ENCODE measurements at places on chromosomes 16 and 17. TPM values are rescaled to one million over a fixed set of nuclear protein-coding genes. Genes with fewer than 3 reads are reported as not detected.

Gene KRTAP1-4
- not detected for polyA plus RNA-seq

Gene RAMP2
- polyA plus RNA-seq, result 180 TPM

GRCh38 chr16:12458591-12459358, 344.9 kb downstream of the CPPED1 start:
- DNase-seq, result peak; percentile 66

Gene RPH3AL
- polyA plus RNA-seq, result 10.9 TPM

Gene NPIPA8
- 1.1 TPM for polyA plus RNA-seq

DNA sequence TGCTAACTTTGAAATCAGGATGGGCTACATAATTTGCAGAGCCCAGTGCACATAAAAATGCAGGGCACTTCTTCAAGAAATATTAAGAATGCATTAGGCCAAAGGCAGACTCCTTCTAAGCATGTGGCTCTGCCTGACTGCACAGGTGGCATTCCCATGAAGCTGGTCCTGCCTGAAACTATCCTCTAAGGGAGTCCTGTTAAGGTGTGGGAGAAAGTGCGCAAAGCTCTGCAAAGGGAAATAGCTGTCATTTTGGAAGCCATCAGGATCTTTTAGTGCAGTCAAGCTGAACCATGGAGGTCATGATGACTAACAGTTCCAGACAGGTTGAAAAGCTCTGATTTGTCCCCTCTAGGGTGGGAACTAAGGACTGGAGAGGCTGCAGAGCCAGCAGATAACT, 41.9 kb upstream of the CRHR1 start:
- no peak for DNase-seq

DNA sequence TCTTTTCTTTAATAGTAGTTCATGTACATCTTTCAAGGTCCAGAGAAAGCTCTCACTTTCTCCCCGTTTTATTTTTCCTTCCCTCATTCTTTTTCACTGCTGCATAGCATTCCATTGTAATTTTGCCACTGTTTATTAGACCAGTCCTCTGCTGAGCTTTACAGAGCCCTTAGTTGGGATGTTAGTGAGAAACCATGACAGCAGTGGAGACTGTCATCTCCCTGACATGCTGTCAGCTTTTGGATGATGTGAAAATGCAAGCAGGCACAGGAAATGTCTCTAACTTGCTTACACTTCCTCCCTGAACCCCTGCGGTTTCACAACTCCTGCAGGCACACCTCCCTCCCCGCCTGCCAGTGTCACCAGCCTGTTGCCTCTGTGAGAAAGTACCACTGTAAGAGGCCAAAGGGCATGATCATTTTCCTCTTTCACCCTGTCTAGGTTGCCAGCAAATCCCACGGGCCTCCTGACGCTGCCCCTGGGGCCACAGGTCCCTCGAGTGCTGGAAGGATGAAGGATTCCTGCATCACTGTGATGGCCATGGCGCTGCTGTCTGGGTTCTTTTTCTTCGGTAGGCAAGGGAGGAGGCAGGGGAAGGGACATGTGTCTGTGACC, at the start of gene ITGAL:
TSS of gene ITGAL (plus strand) at position 415 of the 615 bp plus-strand sequence. CDS start at position 511, 96 bp downstream.
- DNase-seq, result peak; percentile 83

DNA sequence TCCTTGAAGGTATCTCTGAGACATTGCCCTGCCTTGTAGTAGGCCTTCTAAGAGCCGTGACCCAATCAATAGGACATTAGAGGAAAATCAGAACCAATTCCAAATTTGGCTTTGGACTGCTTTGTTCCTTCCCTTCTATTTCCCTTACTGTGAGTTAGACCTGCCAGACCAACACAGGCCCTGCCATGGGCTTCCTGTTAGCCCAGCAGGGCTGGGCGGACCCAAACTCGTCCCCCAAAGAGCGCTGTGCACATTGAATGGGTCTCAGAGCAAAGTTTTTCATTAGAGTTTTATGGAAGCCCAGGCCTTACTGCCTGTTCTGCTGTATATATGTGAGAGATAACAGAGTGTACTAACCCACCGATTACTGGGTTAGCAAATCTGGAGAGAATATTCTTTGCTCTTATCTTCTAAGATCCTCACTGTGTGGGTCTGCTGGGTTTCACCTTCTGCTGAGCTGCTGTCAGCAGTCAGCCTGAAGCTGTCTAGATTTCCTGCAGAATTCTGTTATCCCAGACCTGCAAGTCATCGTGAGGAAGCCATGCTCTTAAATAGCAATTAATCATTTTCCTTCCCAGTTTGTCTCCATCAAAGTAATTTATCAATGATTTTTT, 5.7 kb downstream of the ARHGAP44 start:
- DNase-seq, result no peak

DNA sequence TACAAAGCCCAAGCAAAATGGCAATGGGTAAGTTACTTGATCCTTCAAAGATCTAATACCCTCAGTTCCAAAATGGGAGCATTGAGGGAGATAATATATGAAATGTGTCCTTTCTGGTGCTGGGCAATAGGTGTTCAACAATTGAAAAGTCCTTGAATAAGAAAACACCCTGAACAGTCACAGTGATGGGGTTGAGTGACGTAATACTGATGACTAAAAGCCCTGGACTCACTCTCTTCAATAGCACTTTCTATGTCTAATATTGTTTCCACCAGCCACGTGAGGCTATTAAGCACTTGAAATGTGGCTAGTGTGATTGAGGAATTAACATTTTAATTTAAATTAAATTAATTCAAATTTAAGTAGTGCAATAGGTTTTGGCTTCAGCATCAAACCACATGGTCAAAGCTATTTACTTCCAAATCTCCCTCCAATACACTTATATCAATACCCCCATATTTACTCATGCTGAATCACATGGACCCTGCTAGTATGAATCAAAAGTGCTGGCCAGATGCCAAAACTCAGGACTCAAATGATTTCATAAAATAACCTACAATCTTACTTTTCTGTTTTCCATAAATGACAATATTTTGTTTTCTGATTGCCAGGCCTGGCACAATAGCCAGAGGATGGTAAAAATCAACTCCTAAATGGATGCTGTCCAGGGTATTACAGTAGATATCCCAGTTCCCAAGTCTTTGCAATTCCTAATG, 516.2 kb downstream of the HAPSTR1 start:
- DNase-seq, result no peak

DNA sequence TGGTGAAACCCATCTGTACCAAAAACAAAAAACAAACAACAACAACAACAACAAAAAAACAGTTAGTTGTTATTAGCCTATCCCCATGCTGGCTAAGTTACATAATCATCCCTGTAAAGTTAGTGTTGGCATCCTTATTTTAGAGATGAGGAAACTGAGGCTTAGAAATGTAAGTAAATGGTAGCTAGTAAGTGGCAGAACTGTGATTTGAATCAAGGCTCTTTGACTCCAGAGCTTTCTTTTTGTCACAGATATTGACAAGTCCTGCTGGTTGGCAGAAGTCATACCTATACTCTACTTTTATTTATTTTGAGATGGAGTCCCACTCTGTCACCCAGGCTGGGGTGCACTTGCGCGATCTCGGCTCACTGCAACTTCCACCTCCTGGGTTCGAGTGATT, 42.1 kb downstream of the PRKCA start:
- no peak for DNase-seq

DNA sequence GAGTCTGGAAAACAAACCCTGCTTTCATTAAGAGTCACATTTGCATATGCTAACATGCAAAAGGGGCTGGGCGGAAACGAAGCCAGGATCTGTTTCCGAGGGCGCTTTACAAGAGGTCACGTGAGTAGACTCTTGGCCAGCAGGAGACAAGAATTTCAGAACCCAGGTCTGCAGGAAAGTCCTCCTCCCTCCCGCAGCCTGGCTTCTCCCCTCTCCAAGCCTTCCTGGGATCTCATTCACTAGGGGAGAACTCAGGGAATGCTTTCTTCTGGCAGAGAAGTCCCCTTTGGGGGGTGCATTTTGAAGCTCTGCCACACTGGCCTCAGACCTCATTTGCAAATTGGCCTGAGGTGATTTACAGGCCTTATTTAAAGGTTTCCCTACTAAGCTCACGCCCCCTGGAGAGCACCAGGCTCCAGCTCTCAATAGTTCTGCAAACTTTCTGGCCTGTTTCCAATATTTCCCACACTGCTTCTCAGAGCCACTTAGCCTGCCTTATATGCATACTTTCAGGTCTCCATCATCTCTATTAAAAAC, 57.2 kb upstream of the CACNG5 start:
- DNase-seq, result no peak

Gene TBC1D3
- not detected for polyA plus RNA-seq

DNA sequence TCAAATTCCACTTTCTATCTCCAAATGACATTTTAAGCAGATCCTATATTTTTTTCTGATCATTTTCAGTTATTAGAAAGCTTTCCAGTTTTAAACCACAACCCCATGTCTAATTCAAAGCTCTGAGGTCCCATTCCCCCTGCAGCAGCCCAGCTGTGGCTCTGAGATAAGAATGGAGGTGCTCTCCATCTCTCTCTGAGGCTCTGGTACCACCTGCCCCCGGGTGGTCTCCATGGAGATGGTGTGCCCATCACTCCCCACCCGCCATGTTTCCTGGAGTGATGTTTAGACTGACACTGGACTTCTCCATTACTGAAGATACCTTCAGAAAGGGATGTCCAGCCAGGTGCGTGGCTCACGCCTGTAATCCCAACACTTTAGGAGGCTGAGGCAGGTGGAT, 68.1 kb upstream of the SEC14L1 start:
- no peak for DNase-seq

Gene SPNS2
- 20.1 TPM for polyA plus RNA-seq

DNA sequence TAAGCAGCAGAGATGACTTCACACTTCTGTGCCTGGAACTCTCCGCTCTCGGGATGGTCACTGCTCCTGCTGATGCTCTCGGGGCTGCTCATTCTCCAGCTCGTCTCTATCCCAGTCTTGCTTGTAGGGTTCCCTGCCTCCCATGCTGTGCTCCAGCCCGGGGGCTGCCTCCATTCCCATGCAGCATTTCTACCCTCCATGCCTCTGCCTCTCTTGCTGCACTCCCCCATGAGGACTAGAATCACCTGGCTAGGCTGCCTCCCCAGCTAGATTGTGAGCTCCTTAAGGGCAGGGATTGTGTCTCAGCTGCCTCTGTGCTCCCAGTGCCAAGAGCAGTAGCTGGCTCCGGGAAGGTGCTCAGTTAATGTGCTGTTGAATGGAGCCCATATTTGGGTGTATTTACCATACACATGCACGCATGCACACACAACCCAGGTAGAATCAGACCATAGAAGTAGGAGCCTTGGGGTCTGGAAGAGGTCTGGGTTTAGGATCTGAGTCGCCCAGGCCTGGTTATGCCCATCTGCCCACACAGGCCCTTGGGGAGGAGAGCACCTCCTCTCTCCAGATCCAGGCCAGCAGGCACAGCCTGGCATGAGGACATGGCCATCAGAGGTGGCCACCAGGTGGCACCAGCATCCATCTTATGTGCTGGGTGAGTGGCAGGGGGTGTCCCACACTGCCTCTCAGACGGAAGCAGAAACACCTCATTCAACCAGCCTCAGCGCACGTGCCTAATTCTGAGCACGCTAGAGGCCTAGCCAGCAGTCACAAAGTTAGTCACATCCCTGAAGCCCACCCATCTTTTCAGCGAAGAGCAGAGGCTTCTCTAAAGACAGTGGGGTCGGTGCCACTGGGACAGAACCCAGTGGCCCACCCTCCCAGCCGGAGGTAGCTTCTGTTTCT, 9.3 kb downstream of the GIT1 start:
- peak; percentile 82 for DNase-seq

DNA sequence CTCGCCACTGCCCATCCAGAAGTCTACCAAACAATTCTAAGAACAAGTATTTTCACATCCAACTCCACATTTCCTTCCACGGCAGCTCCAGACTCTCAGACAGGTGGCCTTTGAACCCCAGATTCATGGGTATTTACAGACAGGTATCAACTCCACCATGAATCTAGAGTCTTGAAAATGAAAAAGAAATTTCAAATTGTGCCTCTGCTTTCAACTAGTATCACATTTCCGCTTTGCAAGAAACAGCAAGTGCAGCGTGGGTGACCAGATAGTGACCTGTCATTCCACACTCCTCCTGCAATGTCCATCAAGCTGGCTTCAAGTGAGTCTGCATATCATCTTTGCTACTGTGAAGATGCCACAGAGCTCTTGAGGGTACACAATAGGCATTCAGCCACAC, 232.4 kb upstream of the RPL38 start:
- DNase-seq, result no peak

Gene NF1
- polyA plus RNA-seq, result 54.9 TPM

- DNase-seq, result no peak
These were observed 5.5 kb upstream of the TGFB1I1 start for GRCh38 chr16:31466381-31466841.

Gene TRAF7
- 48.6 TPM for polyA plus RNA-seq

Gene MAP1LC3B
- polyA plus RNA-seq, result 48.1 TPM

DNA sequence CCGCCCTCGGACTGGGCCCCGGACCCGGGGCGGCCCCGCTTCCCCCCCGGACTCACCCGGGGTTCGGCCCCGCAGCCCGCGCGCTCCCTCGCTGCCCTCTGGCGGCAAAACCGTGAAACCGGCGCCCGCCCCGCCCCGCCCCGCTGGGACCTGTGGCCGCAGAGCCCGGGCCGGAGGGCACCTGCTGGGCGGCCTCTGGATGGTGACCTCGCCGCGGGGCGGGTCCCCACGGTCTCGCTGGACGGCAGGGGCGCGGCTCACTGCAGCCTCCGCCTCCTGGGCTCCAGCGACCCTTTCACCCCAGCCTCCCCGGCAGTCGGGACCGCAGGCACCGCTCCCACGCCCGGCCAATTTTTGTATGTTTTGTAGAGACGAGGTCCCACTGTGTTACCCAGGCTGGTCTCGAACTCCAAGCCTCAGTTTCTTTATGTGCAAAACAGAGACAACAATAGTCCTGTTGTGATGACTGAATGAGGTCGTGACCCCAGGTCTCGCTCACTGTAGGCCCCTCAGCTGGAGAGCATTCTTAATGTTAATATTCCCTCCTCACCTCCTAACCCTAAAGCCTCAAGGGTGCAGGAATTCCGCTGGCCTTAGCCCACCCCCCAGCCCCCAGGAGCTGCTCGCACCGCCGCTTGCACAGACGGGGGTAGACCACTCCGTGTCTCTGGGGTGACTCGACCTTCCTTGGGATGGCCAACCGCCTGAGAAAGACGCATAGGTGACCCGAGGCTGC, 33.7 kb upstream of the RPH3AL start:
- peak; percentile 58 for DNase-seq

Gene OR1F1
- not detected for polyA plus RNA-seq

DNA sequence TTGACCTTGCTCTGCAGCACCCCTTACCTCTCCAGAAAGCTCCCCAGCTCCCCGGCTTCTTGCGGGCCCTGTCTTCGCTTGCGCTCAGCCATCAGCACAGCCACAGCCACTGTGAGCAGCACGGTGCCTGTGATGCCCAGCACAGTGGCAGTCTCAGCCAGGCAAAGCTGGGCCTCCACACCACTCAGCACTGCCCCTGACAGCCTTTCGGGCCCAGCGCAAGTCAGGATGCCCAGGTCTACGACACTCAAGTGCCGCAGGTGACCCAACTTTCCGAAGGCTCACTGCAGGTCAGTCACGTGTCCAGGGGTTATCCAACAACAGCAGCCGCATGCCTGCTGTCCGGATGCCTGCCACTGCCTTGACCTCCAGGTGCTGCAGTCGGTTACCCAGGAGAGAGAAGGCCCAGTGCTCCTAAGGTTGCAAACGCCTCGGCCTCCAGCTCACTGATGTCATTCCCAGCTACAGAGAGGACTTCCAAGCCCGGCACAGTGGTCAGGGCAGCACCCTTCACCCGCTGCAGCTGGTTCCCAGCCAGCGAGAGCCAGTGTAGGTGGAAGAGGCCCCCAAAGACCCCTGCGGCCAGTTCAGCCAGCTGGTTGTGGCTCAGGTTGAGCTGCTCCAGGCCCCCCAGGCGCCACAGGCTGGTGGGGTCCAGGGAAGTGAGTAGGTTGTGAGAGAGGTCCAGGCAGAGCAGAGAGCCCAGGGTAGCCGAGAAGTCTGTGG, 8.9 kb upstream of the TMEM101 start:
- no peak for DNase-seq

GRCh38 chr17:55492781-55493341, 18.4 kb downstream of the SMIM36 start:
- no peak for DNase-seq
